ENCODE measurements at places on chromosomes 4 and X.

GRCh38 chr4:175127314-175127713 is 209.2 kb downstream of the ADAM29 start:
- DNase-seq: no peak

DNA sequence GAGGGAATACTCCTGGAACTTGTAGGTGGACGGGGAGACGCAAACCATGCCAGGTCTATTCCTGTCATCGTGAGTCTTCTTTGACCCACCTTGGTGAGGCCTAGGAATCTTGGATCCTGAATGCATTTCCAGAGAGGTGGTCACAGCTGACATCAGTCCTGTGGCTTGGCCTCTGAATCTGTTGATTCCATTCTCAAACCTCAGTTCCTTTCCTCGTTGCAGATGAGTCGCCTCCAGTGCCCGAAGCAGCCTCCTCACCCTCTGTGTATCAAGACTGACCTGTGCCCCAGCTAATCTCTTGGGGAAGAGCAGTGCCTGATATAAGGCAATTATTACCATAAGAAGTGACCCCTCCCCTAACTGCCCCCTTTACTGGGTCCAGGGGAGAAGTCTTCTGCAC is 118.1 kb downstream of the SMIM20 start:
- DNase-seq: no peak

DNA sequence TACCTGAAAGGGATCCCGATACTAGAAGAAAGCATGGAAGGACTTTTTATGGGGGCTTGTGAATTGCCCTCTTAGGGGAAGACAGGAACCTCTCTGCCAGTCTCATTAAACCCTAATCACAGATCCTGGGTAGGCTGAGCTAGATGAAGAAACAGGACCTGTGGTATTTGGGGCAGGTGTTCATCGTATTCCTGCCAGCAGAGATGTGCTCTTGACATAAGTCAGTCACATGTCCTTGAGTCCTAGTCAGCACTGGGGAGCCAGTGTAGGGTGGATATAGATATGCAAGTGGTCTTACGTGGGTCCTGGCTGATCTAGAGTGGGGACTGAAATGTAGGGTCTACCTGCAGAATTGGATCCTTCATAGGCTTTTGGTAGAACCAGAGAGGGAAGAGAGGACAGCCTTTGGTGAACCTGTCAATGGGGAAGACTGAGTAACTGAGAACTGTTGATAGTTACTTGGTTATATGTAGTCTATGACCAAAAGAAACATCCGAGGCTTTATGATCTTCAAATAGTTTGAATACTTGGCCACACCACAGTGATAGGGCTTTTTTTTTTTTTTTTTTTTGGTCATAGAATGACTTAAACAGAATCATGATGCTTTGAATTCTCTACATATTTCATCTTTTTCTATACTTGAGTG is 63.5 kb upstream of the WDR1 start:
- no peak for DNase-seq

DNA sequence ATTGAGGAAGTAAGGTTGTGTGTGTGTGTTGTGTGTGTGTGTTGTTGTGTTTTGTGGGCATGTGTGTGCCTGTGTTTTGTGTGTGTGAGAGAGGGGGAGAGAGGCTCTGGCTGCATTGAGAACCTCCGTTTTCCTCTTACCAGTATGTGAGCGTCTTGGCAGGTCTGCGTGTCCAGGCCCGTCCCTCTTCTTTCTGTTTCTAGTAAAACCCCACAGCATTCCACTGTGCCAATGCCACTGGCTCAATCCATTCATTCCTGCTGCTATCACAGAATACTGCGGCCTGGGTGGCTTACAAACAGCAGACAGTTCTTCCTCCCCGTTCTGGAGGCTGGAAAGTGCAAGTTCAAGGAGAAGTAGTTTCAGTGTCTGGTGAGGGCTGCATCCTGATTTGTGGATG is 15.5 kb upstream of the HTRA3 start:
- no peak for DNase-seq

DNA sequence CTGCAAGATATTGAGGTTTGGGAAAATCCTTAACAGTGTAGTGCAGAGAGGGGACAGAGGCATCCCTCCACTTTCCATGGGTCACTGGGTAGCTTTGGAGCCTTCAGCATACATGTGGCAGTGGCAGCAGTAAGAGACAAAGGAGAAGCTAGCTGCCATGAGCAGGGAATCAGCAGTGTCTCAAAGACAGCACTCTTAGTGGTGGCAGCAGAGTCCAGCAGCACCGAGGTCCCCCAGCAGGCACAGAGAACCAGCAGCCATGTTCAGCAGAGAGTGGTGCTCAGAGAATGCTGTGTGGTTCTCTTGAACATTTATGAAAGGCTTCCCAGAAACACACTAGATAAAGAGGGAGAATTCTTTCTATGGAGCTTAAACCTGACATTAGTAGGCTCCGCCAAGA is 308.5 kb downstream of the CENPC start:
- no peak for DNase-seq

DNA sequence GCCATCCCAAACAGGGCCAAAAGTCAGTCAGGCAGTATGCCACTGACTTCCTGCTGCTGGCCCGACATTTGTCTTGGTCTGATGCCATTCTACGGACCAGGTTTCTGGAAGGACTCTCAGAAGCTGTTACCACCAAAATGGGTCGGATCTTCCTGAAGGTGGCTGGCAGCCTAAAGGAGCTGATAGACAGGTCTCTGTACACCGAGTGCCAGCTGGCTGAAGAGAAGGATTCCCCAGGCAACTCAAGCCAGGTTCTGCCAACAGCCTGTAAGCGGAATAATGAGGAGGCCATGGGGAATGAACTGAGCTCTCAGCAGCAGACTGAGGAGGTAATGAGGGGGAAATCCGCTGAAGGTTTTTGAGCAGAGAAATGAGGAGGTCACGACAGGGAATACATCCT is 95.7 kb downstream of the RTL9 start:
- no peak for DNase-seq

DNA sequence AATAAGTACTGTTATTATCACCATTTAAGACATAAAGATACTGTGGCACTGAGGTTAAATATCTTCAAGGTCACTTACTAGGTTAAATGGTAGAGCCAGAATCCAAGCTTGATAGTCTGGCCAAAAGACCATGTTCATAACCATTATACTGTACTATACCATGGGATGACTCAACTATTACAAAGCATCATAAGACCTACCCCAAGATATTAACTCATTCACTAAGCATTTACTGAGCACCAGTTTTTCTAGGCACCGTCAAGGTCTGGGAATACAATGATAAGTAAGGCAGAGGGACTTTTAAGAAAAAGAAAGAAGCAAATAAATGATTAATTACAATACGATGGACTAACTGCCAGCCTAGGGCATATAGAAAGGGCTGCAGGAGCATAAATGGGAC is 95.5 kb upstream of the KCTD8 start:
- no peak for DNase-seq

DNA sequence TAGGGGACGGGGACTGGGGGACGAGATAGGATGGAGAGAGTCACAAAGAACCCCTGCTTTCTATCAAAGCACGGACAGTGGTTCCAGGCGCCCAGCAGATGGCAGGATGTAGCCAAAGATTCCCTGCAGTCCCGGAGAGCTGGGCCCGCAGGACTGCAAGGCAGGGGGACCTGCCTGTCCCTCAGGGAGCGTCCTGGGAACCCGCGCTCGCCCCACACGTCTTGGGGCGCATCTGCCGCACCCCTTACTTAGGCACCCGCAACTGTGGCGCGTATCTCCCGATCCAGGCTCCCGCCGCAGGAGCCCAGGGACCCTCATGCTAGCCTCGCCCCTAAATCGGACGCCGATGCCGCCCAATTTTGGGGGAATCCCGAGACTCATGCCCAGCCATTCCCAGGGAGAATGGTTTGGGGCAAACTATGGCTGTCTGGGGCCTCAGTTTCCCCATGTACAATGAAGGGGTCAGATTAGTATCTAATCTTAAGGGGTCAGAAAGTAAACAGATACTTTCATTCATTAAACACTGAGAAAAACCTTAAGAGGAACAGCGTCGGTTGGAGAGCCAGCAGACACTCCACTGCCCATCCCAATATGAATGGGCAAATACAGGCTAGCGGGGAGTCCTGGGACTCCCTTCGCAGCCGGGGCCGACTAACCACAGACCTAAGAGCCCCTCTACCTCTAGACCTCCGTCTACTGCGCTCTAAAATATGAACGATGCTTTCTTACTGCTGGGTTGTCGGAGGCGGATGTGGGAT is 581 bp upstream of the STK32B start:
- peak; percentile 59 for DNase-seq

GRCh38 chr4:147288512-147288911 is 192.4 kb upstream of the EDNRA start:
- DNase-seq: no peak

- no peak for DNase-seq
These were observed 71.3 kb upstream of the FBXW7 start for GRCh38 chr4:152607178-152607577.

GRCh38 chr4:2212831-2213230 is 29.1 kb downstream of the HAUS3 start:
- DNase-seq: no peak

DNA sequence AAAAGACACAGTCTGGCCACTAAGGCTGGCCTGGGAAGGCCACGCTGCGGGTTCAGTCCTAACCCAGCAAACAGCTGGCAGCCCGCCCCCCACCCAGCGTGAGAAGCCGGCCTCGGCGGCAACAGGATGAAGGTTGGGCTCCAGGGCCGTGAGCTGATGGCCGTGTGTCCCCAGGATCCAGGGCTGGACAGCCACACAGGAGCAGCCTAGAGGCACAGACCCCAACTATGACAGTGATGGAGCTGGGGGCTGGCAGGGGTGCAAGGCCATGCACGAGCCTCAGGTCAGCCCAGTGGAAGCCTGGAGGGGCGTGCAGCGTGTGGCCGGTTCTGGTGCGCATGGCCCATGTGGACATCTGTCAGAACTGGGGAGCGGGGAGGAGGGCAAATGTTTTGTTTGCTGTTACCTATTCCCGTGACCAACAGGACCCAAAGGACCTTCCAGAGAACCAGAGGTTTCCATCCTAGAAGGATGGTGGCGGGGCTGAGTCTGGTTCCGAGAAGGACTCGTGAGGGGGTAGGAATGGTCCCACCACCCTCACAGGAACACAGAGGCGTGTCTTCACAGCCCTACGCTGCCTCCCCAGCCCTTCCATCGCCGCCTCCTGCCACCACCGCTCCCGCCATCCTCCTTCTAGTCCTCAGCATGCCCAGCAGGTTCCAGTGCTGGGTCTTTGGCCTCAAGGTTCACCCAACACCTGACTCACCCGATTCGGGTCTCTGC is 46.5 kb downstream of the ZFYVE28 start:
- DNase-seq: no peak

DNA sequence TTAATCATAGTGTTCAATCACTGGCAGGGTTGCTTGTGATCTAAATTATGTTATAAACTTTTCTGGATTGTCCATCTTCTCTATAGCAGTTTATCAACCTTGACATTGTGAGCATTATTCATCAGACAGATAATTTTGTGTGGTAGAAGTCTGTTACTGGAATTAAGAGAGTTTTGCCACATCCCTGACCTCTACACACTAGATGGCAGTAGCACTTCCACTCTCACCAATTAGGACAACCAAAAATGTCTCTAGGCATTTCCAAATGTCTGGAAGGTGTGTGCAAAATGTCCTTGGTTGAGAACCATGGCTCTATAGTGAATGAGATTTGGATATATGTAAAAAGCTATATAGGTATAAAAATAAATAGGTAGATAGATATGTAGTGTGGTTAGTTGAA is 324.1 kb upstream of the FAM47C start:
- no peak for DNase-seq

DNA sequence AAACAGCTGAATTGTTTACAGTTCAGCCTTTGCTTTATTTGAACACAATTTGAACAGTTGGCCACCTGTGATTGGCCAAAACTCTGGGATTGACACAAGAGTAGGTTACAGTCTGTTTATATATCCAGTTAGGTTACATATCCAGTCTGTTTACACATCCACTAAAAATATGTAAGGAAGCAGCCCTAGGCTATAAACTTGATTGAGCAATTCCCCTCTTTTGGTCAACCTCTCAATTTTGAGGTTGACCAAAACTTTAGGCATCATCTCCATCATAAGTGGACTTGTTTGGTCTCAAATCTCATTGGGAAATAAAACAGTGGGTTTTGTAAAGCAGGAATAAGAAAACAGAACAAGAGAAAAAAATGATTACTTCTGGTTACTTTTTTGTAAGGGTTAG is 190.8 kb downstream of the SPATA18 start:
- DNase-seq: no peak

- DNase-seq: no peak
These were observed 90.0 kb upstream of the AFAP1 start for GRCh38 chr4:8029689-8030088.

- no peak for DNase-seq
These were observed 47.1 kb upstream of the THOC2 start for GRCh38 chrX:123779908-123780396.

DNA sequence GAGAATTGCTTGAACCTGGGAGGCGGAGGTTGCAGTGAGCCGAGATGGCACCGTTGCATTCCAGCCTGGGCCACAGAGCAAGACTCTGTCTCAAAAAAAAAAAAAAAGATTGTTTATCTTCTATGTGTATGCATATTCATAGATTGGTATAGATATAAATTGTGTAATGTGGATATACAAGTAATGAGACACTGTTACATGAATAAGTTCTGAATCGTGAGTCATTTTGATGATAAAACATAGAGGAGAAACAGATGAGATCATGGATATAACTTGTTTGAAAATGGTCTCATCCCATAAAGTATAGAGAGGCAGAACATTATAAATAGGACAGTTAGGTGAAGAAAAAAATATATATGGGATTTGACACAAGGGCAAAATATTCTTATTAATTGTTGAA is 628.0 kb downstream of the IL1RAPL1 start:
- no peak for DNase-seq

DNA sequence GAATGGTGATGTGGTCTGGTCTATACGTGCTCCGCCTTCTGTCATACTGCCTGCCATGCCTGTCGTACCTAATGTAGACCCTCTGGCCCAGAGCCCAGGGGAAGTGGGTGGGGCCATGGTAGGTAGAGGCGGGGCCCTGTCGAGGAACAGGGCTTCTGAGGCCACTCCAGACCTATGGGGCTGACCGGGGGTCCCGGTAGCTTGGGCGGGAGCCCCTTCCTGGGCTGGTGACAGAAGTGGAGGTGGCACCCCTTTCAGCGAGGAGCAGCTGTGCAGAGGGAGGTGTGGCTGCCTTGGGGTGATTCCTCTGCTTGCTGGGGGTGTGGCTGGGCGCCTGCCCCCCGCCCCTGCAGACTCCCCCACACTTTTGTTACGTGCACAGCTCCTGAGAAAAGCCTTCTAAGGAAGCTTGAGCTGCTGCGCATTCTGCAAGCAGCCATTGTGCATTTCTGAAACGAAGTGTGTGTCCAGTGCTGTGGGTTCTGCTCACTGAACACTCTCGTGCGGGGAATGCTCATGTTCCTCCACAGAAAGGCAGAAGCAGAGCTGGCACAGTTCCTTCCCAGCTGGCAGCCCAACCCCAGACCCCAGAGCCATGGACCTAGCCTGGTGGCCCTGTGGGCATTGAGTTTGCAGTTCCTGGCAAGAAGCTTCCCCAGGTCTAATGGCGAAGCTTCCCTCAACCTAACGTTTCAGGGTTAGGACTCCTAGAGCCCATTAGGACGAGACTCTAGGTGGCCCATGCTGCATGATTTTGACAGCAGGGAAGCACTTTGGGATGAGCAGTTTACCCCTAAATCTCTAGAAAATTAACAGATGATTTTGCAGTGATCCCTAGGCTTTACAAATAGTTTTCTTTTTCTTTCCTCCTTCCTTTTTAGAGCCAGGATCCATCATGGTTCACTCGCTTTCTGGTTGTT is 72.7 kb upstream of the HGFAC start:
- DNase-seq: peak; percentile 47

GRCh38 chr4:14415146-14415545 is 587.1 kb upstream of the CPEB2 start:
- DNase-seq: no peak

All from activated CD8-positive, alpha-beta T cell treated with anti-CD3 and anti-CD28 coated beads for 36 hours (primary cell).